ENCODE measurements at places on chromosomes 2 and 18. TPM values are rescaled to one million over a fixed set of nuclear protein-coding genes. Genes with fewer than 3 reads are reported as not detected.

GRCh38 chr2:153866595-153866994, 5.1 kb upstream of the GALNT13 start:
- H3K27ac ChIP-seq: no peak overlapping the region
- H3K27me3 ChIP-seq: peaks cover 14% of the 10 kb centered on the region
- no peaks in the 10 kb centered on the region for H3K4me1 ChIP-seq
- DNase-seq: no peak

DNA sequence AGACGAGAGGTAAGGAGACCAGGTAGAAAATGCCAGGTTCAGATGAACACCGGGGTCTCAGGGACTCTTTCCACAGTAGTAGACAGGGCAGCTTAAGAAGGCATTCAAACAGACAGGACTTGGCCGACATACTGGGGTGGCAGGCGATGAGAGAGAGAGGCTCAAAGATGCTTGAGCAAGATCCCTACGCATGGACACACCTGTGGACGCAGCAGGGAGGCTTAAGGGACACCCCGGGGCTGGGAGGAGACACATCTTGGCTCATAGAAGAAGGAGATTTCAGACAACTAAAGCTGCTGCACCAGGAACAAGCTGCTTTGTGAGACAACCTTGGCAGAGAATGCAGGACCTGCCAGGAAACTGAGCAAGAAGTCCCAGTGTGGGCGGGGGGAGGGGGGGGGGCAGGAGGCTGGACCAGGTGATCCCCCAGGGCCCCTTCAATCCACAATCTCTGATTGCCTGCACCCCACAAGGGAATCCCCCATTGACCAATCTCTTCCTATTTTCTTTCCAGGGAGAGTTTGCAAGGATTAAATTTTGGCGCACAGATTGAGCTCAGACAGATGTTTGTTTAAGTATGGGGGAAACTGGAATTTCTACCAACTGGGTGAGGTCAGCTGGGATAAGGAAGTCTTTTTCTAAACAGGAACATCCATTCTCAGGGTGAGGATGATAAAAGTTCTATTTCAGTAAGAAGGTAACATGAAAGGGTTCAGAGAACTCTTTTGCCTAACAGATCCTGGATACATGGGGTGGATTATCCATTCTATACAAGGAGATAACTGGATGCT, 400.7 kb downstream of the NBAS start:
- H3K4me1 ChIP-seq: no peaks in the 10 kb centered on the region
- no peak overlapping the region for H3K4me3 ChIP-seq
- no peak overlapping the region for H3K27ac ChIP-seq
- no peaks in the 10 kb centered on the region for H3K27me3 ChIP-seq
- H3K36me3 ChIP-seq: peaks cover 1% of the 10 kb centered on the region

DNA sequence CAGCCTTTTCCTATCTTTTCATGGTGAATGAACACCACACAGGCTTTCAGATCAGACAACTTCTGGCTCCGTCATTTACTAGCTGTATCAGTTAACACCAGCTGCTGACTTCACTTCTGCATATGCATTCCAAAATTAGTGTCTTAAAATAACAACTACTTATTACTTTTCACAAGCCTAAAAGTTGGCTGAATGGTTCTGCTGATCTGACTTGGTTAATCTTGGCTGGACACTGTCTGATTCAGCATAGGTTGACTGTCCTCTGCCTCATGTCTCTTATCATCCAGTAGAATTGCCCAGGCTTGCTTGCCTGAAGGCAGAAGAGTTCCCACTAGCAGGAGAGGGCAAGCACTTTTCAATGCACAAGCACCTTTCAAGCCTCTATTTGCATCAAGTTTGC, 72.7 kb downstream of the MARCHF4 start:
- no peak for DNase-seq
- no peaks in the 10 kb centered on the region for H3K4me1 ChIP-seq
- H3K36me3 ChIP-seq: no peaks in the 10 kb centered on the region
- H3K4me3 ChIP-seq: no peak overlapping the region

- H3K27ac ChIP-seq: no peak overlapping the region
- H3K4me3 ChIP-seq: no peak overlapping the region
- H3K4me1 ChIP-seq: peaks cover 9% of the 10 kb centered on the region
- no peak for DNase-seq
Measured at GRCh38 chr2:118167026-118167425, 78.8 kb downstream of the INSIG2 start.

DNA sequence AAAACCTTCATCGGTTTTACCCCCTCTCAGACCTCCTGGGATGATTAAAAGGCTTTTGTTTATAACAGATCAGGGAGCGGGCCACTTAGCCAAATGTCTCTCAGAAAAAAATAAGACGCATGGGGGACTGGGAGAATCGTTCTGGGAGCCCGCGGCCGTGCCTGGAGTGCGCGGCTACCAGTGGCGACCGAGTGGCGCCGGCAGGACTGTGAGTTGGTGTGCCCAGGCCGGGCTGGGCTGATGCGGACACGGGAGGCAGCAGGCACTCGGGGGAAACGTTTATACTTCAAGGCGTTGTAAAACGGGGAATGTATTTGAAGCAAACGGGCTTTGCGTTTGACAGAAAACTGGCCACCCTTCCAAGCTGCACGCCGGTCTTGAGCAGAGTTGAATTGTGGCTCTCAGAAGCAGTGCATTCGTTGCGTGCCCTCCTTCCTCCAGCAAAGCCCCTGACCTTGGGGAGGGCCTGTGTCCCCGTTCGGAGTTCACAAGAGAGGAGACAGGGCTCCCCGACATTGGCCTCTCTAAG, 4.7 kb upstream of the HOXD10 start:
- no peaks in the 10 kb centered on the region for H3K36me3 ChIP-seq
- H3K4me3 ChIP-seq: no peak overlapping the region
- no peak for DNase-seq
- H3K27ac ChIP-seq: no peak overlapping the region

GRCh38 chr2:28766070-28766469, 14.4 kb downstream of the PPP1CB start:
- H3K4me1 ChIP-seq: peaks cover 83% of the 10 kb centered on the region
- no peaks in the 10 kb centered on the region for H3K27me3 ChIP-seq
- H3K27ac ChIP-seq: no peak overlapping the region

GRCh38 chr2:65357959-65358294, 74.5 kb downstream of the SPRED2 start:
- no peak overlapping the region for H3K4me3 ChIP-seq
- no peaks in the 10 kb centered on the region for H3K36me3 ChIP-seq
- H3K4me1 ChIP-seq: no peaks in the 10 kb centered on the region
- no peak overlapping the region for H3K27ac ChIP-seq

SRD5A2 gene
- total RNA-seq: not detected

VWC2L gene
- not detected for total RNA-seq

SP140 gene
- 110 TPM for total RNA-seq

ZAP70 gene
- 81.3 TPM for total RNA-seq

MGAT5 gene
- total RNA-seq: 110 TPM

Measured in spleen (tissue), 13 donors.